NCI-H1105 treated with DMSO at 0.1 percent for 48 hours (cell line): ENCODE measurements at places on chromosomes 1 and 21.
A peak's percentile ranks its signal among the peaks of the same experiment; 100 is the strongest.

- DNase-seq: peak; percentile 95
Measured at GRCh38 chr1:106063510-106063909, 993.0 kb upstream of the PRMT6 start.

DNA sequence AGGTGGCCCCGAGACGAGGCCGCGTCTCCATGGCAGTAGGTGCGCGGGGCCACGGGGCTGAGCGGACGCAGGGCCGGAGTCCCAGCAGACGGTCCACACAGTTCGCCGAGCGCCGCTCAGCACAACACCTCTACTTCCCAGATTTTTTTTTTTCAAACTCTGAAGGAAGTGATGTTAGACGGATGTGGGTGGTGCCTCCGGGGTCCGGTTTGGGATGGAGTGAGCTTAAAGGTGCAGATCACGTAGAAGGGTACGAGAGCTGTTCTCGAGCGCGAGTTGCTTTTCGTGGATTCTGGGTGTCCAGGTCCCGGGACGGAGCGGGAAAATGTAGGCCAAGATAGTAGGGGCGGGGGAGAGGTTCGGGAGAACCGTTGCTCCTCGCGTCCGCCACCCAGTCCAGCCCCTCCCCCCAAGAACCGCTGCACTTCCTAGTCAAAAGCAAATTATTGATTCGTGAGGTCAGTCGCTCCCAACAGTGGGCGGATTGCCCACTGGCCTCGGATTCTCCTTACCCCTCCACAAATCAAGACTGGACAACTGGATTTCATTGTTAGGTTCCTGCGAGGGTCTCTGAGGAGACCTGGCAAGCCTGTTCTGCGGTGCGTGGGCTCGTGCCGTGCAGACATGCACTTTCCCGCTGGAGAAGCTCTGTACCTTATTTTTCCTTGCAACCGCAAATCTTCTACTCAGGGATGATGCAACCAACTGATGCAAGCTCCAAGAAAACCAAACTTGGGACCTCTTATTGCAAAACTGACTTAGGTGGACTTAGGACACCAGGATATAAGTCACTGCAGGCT is at the start of gene TXNDC12:
TXNDC12 (minus strand) TSS at position 126 of the 800 bp plus-strand sequence; CDS start at position 31, 95 bp downstream.
- peak; percentile 90 for DNase-seq

DNA sequence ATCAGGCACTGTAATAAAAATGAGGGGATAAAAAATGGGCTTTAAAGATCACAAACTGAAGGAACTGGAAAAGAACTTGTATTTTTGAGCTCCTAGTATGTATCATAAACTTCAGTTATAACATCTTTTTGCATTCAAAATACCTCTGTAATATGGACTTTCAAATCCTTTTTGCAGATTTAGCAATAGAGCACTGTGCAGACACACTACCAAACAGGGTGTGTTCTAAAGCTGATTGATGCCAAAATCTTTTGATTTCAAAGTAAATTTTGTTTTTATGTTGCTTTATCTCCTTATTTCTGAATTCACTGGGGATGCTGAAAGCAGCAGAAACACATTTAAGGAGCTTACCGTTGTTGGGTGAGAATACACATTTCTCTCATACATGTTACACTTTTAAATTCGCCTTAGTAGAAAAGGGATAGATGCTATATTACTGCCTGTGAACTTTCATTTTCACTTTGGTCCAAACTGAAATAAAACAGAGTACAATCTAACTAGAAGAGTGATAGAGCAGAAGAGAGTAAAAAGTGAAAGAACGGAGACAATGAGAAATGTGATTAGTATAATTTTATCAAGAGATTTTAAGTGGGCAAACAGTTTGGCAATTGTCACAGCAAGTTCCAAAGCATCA is 1126.6 kb downstream of the BRINP3 start:
- no peak for DNase-seq

- DNase-seq: no peak
Measured at GRCh38 chr1:237759377-237759776, 131.3 kb downstream of the ZP4 start.

DNA sequence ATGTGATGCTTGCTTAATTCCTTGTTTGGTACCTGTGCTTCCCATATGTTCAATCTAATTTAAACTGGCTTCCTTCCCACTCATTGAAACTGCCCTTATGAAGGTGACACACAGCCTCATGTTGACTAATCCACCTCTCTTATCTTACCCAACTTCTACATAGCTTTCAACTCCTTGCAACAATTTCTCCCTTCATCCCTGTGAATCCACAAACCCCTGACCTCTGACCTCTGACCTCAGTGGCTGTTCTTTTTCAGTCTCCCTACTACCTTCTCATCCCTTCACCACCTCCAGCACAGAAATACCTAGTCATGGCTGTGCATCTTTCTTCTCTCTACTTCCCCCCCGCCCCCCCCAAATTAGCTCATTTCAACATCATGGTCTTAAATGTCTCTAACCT is 144.5 kb downstream of the TTLL7 start:
- DNase-seq: no peak

GRCh38 chr1:181124291-181124751 is 35.8 kb downstream of the IER5 start:
- DNase-seq: no peak

- no peak for DNase-seq
Measured at GRCh38 chr1:30032302-30032701, 691.1 kb downstream of the MATN1 start.

- DNase-seq: peak; percentile 13
Measured at GRCh38 chr1:88302843-88303486, 381.1 kb upstream of the PKN2 start.

DNA sequence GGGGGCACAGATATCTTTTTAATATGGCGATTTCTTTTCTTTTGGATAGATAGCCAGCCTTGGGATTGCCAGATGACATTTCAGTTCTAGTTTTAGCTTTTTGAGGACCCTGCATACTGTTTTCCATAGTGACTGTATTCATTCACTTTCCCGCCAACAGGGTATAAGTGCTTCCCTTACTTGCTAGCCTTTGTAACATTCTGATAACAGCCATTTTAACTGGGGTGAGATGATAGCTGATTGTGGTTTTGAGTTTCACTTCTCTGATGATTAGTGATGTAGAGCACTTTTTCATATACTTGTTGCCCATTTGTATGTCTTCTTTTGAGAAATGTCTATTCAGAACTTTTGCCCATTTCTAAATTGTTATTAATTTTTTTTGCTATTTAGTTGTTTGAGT is 151.9 kb downstream of the NTPCR start:
- DNase-seq: no peak

DNA sequence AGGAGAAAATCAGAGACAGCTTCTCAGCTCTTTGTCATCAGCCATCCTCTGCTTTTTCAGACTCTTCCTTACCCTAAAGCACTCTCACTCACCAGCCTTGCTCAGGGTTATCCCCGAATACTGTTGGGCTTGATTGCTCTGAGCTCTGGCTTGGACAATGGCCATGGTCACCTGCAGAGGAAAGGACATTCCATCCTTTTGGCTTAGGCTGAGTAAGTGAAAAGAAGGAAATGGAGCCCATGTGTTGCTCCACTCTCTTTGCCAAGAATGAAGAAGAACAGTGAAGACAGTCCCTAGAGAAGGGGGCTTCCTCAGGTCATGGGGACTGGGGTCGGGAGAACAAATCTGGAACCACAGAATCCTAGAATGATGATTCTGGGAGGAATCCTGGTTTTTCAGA is 2.3 kb downstream of the MTMR11 start:
- DNase-seq: no peak

DNA sequence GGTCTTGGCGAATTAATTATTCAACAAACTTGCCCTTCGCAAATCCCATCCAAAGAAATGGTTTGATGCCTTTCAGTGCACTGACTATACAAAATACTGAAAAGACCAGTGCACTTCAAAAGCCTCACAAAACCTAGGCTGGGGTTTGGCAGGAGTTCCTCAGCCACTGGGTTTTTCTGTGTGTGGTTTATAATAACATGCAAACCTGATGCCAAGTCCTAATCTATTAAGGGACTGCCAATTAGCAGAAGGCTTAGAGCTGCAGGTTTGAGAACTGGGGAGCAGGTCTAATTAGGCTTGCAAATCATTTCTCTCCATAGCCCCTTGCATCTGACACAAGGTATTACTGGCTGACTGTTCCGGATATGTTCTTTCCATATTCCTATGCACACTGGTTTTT is 27.7 kb downstream of the PLPP3 start:
- peak; percentile 93 for DNase-seq

DNA sequence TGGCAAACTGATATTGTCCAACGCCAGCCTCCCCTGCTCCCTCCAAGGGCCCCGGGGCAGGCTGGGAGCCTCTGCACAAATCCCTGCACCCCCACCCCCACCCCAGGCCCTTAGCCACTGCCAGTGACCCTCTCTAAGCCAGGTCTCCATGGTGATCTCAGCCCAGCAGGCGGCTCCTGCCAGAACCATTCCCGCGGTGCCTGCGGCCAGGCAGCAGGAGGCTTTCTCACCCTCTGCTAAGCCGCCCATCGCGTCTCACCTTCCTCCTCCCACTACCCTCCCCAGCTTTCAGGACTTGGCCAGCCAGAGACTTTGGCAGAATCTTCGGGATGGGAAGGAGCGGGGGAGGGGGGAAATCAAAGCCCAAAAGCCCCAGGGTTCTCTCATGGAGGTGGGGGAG is 46.8 kb upstream of the WASF2 start:
- DNase-seq: peak; percentile 14

- DNase-seq: no peak
Measured at GRCh38 chr1:187228790-187229189, 400.0 kb downstream of the PLA2G4A start.

DNA sequence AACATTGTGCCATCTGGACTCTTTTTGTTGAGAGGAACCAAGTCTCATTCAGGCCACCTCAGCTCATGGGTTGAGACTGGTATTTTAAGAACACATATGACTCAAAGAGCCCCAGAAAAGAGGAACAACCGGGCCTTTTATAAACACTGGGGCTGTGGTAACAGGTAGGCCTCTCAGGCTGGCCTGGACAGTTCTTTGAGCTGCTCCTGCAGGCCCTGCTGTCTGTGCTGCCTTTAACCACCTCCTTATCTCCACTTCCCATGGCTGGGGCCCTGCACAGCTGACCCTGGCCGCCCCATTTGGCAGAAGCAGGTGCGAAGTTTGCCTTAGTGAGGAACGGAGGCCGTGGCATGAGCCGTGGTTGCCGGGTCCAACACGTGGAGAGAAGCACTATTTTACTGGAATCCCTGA is 163.3 kb downstream of the RHOU start:
- DNase-seq: no peak

GRCh38 chr1:52552236-52552504 is 722 bp downstream of the TUT4 start:
- peak; percentile 65 for DNase-seq

DNA sequence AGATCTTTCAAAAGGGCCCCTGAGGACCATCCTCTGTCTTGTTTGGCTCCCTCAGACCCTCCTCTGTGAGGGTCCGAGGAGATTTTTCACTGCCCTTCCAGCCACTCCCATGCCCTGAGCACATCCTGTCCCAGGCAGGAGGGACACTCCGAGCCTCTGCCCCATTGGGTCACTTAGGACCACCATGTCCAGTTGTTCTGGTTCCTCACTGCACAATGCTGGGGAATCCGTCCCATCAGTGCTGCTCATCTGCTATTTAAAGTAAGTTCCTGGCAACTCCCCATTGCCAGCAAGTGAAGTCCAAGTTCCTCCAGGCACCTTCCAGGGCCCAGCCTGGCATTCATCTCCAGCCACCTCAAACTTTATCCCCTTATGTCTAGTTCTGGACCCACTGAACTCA is 117.5 kb upstream of the GRIK3 start:
- DNase-seq: no peak

DNA sequence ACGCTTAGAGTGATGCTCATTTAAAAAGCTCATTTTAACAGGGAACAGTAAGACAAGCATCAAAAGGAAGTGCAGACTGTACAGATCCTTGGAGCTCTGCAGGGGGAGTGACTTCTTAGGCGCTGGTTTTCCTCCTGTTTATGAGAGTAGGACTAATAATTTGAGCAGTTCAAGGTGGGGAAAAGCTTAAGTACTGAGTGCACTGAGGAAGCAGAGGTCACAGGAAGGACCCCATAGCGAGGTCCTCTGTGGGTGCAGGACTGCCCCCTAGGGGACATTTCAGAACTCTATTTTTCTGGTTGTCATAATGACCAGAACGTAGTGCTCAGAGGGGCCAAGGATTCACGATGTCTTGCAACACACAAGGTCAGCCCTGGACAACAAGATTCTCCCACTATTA is 112.1 kb downstream of the HLCS start:
- no peak for DNase-seq

DNA sequence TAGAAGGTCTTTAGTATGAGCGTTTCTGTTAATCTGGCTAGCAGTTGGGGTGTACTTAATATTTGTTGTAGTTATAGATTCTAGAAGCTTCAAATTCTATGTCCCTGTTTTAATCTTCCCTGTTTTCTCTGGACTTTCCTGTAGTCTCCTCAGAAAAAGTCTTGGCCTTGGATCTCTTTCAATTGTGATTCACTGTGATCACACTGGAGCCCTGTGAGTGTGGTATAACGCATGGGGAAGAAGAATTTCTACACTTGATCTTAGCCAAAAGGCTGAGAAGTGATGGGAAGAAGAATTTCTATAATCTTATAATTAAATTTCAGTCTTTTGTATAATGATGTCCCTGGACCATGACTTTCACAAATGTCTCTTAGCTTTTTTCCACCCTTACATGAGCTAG is 36.7 kb upstream of the COP1 start:
- no peak for DNase-seq

- no peak for DNase-seq
Measured at GRCh38 chr1:245353411-245353810, 198.6 kb downstream of the KIF26B start.

GRCh38 chr1:42164551-42165420 is at the start of gene GUCA2A:
GUCA2A (minus strand) TSS chr1:42164745; CDS start chr1:42164712, 33 bp downstream.
- DNase-seq: no peak

DNA sequence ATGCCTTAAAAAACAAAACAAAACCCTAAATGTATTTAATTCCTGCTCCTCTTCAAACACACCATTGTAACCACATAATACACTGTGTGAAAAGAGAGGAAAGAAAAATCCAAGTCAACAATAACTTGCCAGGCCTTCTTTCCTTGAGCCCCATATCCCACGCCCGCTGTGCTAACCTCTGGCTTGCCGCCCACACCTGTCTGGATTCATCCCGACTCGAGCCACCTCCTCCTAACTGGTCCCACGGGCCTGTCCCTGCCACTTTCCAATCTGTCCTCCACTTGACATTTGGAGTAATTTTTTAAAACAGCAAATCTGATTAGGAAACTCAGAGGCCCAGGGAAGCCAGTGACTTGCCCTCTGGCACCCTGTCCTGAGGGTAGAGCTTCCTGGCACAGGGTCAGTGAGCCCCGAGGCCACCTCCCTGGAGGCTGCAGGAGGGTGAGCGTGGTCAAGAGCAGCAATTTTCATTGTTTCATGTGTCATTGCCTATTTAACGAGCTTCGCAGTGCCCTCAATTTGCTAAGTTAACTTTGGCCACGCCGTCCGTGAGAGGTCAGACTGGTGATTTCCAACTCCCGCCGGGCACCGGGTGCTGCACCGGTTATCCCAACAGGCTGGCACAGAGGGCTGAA is 54.1 kb downstream of the B3GALT5 start:
- no peak for DNase-seq

DNA sequence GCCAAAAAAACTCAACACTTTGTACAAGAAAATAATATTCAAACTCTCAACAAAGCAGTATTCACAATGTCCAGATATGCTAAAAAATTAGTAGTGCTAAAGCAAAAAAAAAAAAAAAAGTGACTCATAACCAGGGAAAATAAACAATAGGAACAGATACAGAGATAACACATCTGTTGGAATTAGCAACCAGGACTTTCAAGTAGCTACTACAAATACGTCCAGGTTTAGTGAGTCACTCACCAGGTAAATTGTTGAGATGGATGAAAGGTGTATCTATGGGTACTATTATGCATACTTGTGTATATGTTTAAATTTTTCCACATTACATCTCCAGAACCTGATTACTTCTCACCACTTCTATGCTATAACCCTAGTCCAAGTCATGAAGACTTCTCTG is 144.8 kb upstream of the SLC35F3 start:
- no peak for DNase-seq

GRCh38 chr1:81458186-81458585 is 342.5 kb upstream of the ADGRL2 start:
- DNase-seq: no peak
